ENCODE measurements at places on chromosomes 5 and 9. TPM values are rescaled to one million over a fixed set of nuclear protein-coding genes. Genes with fewer than 3 reads are reported as not detected.

DNA sequence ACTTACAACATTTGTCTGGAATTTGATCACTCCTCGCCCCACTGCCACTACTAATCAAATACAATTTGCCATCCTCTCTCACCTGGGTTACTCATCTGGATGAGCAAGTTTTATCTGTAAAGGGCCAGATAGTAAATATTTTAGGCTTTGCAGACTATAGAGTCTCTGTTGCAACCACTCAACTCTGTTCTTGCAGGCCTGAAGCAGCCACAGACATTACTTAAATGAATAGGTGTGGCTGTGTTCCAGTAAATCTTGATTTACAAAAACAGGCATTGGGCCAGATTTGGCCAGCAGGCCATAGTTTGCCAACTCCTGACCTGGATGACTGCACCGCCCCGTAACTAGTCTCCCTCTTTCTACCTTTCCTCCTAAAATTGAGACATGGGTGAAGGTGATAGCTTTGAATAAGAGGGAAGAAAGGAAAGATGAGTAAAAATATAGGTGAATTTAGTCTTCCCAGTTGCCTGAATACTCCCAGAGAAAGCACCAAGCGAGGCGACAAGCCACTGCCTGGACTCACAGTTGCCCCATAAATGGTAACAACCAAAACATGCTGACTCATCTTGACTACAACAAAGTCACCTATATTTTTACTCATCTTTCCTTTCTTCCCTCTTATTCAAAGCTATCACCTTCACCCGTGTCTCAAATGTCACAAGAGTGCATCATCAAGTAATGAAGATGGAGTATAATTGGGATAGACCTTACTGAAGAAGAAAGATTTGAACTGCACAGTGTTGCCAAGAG lies 32.5 kb upstream of the SCAMP1 start:
- no peak overlapping the region for H3K4me3 ChIP-seq
- H3K4me1 ChIP-seq = peaks cover 24% of the 10 kb centered on the region
- no peaks in the 10 kb centered on the region for H3K36me3 ChIP-seq
- no peak for DNase-seq

DNA sequence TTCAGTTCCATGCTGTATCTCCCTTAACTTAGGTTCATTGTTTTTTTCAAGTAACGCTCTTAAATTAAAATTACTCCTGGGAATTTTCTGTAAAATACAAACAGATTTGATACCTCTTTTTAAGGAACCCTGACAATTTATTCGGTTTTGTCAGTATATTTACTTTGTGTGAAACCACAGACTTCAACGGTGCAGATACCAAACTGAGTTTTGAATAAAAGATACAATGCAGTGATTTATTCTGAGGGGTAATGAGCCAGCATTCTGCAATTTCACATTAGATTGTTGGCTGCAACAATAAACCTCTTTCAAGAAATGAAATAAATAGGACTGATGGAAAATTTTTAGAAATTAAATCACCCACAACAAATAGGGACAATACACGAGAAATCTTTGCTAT lies 308.6 kb upstream of the EDIL3 start:
- peaks cover 4% of the 10 kb centered on the region for H3K36me3 ChIP-seq
- no peaks in the 10 kb centered on the region for H3K4me1 ChIP-seq
- H3K27me3 ChIP-seq = no peaks in the 10 kb centered on the region
- H3K4me3 ChIP-seq = no peak overlapping the region

DNA sequence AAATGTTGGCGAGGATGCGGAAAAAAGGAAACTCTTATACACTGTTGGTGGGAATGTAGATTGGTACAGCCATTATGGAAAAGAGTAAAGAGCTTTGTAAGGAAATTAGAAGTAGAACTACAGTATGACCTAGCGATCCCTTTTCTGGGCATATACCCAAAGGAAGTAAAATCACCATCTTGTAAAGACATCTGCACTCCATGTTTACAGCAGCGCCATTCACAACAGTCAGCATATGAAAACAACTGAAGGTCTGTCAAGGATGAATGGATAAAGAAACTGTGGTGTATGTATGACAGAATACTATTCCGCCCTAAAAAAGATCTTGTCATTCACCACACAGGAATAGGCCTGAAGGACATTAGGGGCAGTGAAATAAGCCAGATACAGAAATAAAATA lies 27.7 kb upstream of the SLC25A51 start:
- H3K36me3 ChIP-seq = no peaks in the 10 kb centered on the region
- H3K27ac ChIP-seq = no peak overlapping the region
- no peak overlapping the region for H3K4me3 ChIP-seq

GRCh38 chr5:20972419-20972925 lies 984.5 kb upstream of the CDH18 start:
- no peaks in the 10 kb centered on the region for H3K27me3 ChIP-seq
- H3K4me1 ChIP-seq = no peaks in the 10 kb centered on the region
- no peak overlapping the region for H3K4me3 ChIP-seq
- H3K27ac ChIP-seq = no peak overlapping the region
- H3K36me3 ChIP-seq = no peaks in the 10 kb centered on the region

GRCh38 chr5:135434591-135435466 lies 12.3 kb downstream of the DCANP1 start:
- no peak overlapping the region for H3K27ac ChIP-seq
- H3K4me3 ChIP-seq = no peak overlapping the region
- H3K27me3 ChIP-seq = no peaks in the 10 kb centered on the region

Gene DBH
- total RNA-seq = not detected

GRCh38 chr5:138469540-138470321 lies 4.5 kb downstream of the EGR1 start:
- H3K36me3 ChIP-seq = no peaks in the 10 kb centered on the region
- H3K4me3 ChIP-seq = no peak overlapping the region
- peaks cover 9% of the 10 kb centered on the region for H3K4me1 ChIP-seq

DNA sequence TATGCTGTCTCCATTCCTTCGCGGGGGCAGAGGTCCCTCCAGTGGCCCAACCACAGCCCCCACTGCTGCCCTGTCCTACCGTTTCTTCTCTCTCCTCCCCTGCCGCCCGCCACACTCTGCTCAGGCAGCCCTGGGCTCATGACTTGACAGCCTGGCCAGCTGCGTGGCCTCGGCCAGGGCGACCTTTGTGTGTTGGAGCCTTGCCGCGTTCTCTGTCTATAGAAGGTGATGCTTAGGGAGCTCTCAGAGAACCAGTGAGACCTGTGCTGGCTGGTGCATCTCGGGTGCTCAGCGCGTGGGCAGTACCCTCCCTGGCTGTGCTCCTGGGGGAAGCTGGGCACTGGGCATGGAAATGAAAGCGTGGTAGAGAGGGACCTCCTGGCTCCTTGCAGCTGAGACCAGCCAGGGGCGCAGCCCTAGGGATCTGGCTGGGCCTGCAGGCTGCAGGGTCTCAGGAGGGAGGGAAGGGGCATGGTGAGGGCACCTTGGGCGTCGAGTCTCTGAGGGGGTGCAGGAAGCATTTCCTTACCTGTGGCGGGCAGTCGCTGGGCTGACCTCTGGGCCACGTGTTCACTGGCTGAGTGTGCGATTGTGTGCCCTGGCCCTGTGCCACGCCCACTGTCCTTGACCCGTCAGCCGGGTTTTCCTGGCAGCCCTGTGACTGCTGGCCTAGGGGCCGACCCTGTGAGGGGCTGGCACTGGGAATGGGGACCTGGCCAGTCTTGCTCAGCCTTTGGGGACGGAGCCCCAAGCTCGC lies 50.3 kb downstream of the RXRA start:
- no peak for DNase-seq
- H3K4me3 ChIP-seq = no peak overlapping the region
- H3K27ac ChIP-seq = no peak overlapping the region

Gene IGFBPL1
- total RNA-seq = 43.2 TPM

- H3K4me3 ChIP-seq = no peak overlapping the region
- H3K4me1 ChIP-seq = peaks cover 38% of the 10 kb centered on the region
- peaks cover 97% of the 10 kb centered on the region for H3K27me3 ChIP-seq
- H3K36me3 ChIP-seq = no peaks in the 10 kb centered on the region
- DNase-seq = peak; percentile 16
Measured at GRCh38 chr5:73442231-73442811, 6.3 kb downstream of the FOXD1 start.

DNA sequence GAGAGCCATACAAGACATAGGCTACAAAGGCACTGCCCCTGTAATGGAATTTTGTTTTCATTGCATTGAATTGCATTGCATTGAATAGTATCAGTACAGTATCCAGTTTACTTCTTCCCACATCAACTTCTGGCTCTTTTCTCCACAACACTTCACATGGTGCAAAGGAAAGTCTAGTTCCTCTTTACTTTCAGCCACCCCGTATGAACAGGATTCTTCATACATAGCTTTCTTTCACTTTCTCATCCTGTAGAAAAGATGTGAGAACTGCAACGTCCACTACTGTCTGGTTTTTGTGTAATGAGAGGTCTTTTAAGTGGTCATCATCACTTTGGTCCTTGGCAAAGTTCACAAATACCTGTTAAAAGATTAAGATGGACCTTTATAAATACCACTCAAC lies 20.2 kb downstream of the NIPSNAP3B start:
- no peak overlapping the region for H3K27ac ChIP-seq
- no peak for DNase-seq
- no peaks in the 10 kb centered on the region for H3K27me3 ChIP-seq
- no peak overlapping the region for H3K4me3 ChIP-seq

DNA sequence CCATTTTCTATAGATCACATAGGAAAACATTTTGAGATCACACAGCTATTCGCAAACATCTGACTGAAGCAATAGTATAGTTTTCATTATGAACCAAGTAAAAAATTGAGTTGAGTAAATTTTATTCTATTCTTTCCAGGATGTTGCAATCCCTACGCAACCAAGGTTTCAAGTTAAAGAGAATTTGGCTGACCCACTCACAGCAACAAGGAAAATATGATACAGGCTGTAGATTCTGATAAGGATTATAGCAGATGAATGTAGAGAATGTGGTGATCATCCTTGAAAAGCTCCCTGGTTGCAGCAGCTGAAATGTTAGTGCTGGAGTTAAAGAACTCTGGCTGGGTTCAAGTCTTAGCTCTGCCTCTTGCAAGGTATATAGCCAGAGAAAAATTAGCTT lies 4.7 kb downstream of the ABCA1 start:
- peaks cover 20% of the 10 kb centered on the region for H3K4me1 ChIP-seq
- H3K27ac ChIP-seq = no peak overlapping the region
- H3K36me3 ChIP-seq = no peaks in the 10 kb centered on the region
- H3K4me3 ChIP-seq = no peak overlapping the region

- DNase-seq = no peak
- H3K4me3 ChIP-seq = no peak overlapping the region
- no peaks in the 10 kb centered on the region for H3K36me3 ChIP-seq
- no peaks in the 10 kb centered on the region for H3K27me3 ChIP-seq
- peaks cover 15% of the 10 kb centered on the region for H3K4me1 ChIP-seq
- H3K27ac ChIP-seq = no peak overlapping the region
Measured at GRCh38 chr5:142412581-142412980, 87.8 kb upstream of the SPRY4 start.

GRCh38 chr5:96187309-96188027 lies 225.8 kb upstream of the ELL2 start:
- H3K4me3 ChIP-seq = no peak overlapping the region
- no peaks in the 10 kb centered on the region for H3K27me3 ChIP-seq
- H3K4me1 ChIP-seq = no peaks in the 10 kb centered on the region
- no peak for DNase-seq

Gene SKP1
- 507 TPM for total RNA-seq

Gene CEL
- 2.2 TPM for total RNA-seq

Gene LRRC70
- total RNA-seq = 1.2 TPM

DNA sequence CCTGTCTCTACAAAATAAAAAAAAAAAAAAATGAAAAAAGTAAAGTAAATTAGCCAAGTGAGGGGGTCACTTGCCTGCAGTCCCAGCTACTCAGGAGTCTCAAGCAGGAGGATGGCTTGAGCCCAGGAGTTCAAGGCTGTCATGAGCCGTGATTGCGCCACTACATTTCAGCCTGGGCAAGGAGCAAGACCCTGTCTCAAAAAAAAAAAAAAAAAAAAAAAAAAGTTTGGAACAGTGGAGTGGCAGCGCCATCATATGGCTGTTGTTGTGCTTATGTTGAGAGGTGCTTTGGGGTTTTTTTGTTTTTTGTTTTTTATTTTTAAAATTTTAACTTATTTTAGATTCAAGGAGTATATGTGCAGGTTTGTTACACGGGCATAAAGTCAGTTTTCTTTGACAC lies 3.6 kb downstream of the BRIX1 start:
- H3K4me3 ChIP-seq = no peak overlapping the region
- no peaks in the 10 kb centered on the region for H3K27me3 ChIP-seq
- no peak for DNase-seq
- no peak overlapping the region for H3K27ac ChIP-seq
- peaks cover 28% of the 10 kb centered on the region for H3K36me3 ChIP-seq

DNA sequence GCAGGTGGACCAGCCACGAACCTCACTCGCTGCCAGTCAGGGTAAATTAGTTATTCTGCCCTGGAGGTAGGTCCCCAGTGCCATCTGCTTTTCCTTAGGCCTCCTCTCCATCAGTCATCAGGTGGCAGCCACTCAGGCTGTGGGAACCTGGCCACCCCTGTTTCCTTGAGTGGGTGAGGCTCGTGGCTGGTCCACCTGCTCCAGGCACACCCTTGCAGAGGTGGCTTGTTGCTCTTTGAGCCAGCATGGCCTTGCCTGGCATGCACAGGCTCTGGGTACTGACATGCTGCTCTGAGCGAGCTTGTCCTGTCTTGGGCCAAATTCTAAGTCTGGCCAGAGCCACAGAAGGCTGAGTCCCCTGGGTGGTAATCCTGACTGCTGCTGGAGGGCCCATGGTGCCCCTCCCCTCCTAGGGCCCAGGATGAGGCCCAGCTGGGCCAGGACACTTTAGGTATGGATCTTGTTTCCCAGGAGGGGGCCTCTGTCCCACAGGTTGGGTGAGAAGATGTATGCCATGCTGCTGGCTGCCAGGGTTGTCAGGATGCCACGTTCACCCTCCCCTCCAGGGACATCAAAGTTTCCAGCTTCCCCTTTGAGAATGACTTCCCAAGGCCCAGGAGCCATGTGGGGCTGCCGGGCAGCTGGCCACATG lies 17.0 kb upstream of the ZNF484 start:
- no peaks in the 10 kb centered on the region for H3K4me1 ChIP-seq
- DNase-seq = no peak
- H3K36me3 ChIP-seq = no peaks in the 10 kb centered on the region
- no peak overlapping the region for H3K27ac ChIP-seq
- H3K27me3 ChIP-seq = no peaks in the 10 kb centered on the region

- no peak for DNase-seq
- H3K36me3 ChIP-seq = no peaks in the 10 kb centered on the region
- H3K27me3 ChIP-seq = no peaks in the 10 kb centered on the region
- H3K27ac ChIP-seq = no peak overlapping the region
- H3K4me3 ChIP-seq = no peak overlapping the region
Measured at GRCh38 chr5:154005648-154006047, 33.1 kb downstream of the FAM114A2 start.

Measured in neural progenitor cell (in vitro differentiated cells).